Stimulated activated CD8-positive, alpha-beta memory T cell treated with anti-CD3 and anti-CD28 coated beads, Interleukin-4, amount 100 ng/mL, for 4 hours (primary cell): ENCODE measurements at places on chromosomes 7 and 10.

DNA sequence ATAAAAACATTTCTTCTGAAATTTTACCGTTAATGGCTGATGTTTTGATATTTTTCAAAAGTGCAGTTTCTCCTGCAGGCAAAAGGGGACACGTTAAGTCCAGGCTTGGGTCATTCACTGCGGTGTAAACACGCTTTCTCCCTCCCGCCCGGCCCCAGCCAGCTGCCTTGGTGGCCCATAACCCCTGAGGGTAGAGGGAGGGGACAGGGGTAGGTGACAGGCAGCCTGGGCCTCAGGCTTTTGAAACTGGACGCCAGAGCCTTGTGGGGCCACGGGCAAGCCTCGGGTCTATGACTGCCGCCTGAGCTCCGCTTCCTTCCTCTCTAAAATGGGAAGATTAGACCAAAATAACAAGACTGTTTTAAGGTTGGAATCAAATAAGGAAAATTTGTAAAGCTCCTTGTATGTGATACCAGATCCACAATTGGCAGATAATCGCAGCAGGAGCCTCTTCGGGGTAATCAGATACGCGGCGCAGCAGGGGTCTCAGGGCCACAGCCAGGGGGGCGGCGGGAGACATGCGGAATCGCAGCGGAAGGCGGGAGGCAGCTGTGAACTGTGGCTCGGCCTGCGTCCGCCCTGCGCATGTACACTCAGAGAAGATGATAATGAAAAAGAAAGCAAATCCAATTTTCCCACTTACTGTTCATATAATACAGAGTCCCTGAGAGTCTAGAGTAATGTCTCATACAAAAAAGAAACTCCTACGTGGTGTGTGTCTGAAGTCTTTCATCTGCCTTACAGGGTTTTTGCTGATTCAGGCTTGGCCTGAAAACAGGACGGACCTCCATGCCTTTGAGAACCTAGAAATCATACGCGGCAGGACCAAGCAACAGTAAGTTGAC is 138.3 kb downstream of the EGFR start:
- no peak for DNase-seq

DNA sequence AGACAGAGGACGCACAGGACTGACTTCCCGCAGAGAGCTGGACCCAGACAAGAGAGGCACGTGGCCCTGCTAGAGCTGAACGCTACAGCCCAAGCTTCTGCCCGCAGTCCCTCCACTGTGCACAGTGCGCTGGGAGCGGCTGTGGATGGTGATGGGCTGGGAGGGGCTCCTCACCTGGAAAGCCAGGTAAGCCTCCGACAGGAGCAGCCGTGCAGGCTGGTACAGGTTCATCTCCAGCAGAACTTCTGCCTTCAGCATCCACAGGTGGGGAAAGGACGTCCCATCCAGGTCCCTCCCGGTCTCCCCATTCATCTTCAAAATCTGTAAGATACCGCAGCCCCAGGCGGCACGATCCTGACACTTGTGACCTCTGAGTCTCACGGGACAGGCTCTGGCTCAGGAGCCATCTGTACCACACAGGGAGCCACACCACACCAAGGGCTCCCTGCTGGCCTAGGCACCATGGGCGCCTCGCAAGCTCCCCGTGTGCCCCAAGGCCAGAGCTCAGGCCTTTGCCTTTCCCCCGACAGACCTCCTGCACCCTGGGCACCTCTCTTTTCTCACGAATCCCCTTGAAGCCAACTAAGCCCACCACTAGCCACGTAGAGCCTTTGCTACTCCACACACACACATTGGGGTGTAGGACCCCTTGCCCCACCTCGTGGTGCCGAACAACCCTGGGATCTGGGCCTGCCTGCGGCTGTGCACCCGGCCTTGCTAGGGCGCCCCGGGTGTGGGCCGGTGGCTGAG is 76.3 kb downstream of the CFAP46 start:
- no peak for DNase-seq

DNA sequence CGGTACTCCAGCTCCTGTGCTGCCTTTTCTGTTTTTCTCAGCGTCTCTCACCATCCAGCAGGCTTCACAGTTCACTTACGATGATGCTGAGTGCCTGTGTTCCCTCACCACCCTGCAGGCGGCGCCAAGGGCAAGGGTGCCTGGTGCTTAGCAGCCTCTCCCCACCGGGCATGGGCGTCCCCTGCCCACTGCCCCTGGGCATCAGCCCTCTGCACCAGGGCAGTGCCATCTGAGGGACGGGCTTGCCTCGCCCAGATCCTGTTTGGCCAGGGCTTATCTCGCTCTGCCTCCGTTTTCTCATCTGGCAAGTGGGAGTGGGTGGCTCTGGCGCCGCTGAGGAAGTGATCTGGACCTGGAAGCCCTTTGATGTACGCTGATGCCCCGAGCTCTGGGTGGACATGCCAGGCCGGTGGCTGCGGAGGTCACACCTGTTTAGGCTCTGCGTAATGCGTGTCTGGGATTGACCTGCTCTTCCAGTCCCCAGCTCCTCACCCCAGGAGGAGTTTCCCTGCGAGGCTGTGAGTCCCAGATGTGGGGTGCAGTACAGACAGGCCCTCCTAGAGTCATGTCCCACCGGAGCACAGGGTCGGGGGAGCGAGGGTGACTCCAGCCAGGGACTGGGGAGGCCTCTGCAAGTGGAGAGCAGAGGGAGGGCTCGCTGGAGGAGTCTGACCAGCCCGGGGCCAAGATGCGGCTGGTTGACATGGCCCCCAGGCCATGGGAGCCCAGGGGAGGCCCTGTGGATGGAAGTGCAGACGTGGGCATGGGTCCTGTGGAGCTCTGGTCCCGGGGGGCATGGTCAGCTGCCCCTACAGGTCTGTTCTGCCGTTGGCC is 11.8 kb downstream of the TTYH3 start:
- DNase-seq, result no peak

- no peak for DNase-seq
Measured at GRCh38 chr10:132390921-132391675, 5.9 kb upstream of the PWWP2B start.

DNA sequence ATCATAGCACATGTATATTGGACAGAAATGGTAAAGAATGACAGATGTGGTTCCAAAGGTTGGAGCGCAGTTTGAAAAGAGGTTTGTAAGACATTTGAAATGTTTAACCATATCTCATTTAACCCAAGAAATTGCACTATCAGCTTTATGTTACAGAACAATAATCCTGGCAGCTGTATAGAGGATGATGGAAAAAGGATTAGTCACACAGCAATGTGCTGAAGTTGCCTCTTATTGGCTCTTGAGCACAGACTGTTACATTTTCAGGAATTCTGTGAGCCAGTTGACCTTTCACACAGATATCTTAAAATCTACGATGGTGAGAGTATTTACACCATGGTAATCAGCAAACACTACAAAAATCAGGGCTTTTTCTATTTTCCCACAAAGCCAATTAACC is 3.9 kb downstream of the COG5 start:
- no peak for DNase-seq

DNA sequence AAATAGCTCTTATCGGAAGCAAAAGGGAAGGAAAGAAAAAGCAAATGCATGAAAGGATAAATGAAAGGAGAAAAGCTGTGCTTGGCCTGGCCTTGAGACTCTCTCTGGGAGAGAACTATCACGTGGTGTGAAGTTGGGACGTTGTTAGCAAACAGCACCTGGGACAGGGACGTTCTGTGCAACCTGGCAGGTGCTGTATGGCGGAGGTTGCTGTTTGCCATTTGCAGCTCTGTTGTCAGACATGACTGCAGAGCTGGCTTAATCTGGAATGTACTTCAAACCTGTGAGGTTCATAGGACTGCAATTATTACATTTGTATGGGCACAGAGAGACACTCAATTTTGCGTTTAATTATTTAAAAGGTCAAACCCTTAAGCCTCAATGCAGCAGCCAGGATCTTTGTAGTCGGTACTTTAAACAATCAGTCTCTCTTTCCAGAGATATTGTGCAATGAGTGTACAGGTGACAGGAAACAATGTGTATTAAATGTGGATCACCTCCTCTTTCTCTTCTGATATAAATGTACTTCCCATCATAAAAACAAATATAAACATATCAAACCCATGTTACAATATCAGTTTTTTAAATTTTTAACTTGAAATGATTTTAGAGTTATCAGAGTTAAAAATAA is 800.5 kb upstream of the KCND2 start:
- no peak for DNase-seq

- no peak for DNase-seq
Measured at GRCh38 chr10:31090894-31091607, 59.4 kb upstream of the ZNF438 start.

DNA sequence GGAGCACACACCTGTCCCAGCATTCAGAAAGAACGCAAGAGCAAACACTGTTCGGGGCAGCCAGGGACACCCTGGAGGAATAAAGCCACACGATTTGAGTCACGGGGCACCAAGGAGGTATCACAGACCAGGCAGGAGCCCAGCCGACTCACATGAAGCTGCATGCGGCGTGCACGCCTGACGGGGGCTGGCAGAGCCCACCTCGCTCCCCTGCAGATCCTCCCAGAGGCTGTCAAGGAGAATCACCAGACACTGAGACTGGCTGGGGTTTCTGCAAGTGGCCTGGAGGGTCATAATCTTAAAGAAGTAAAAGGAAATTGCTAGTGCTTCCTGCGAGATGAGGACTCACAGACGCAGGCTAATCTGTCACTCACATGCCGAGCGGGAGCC is 61.6 kb downstream of the TCERG1L start:
- no peak for DNase-seq

- no peak for DNase-seq
Measured at GRCh38 chr10:13872411-13872810, 285.6 kb downstream of the PRPF18 start.

DNA sequence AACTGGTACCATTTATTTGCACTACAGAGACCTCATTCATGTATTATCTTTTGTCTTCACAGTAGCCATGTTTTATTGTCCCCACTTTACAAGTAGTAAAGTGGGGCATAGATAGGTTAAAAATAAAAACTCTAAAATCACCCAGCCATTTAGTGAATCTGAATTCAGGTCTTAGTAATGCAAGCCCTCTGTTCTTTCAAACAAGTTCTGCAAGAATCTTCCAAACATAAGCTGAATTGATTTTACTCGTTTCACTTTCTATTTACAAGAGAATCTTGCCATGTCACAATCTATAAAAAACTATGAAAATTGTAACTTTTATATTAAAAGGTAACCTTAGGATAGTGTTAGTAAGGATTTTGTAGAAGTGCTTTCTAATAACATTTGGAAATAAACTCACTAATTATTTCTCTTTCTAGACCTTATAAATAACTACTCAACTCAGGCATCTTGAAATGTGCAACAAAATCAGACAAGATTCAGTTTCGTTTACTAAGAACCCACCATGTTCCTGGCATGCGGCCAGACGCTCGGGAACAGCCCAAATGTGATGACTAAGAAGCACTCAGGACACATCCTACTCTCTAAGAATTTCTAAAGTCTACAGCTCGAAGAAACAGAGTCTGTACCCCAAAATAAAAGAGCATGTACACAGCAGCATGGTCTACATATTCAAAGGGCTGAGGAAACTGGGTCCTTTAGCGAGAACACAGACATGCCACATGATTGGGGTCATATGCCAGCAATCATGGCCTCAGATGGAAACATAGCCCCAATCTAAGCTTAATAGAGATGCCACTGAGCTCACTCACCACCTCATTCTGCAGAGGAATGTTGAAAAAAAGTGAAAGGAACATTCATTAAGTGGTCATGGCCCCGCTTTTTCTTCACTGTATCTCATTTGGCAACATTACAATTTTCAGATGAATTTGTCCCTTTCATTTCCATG is 167.6 kb downstream of the AMPH start:
- peak; percentile 68 for DNase-seq

GRCh38 chr7:464454-465401 is 54.9 kb downstream of the PDGFA start:
- DNase-seq, result no peak
